ENCODE measurements at places on chromosomes 3 and 15.

DNA sequence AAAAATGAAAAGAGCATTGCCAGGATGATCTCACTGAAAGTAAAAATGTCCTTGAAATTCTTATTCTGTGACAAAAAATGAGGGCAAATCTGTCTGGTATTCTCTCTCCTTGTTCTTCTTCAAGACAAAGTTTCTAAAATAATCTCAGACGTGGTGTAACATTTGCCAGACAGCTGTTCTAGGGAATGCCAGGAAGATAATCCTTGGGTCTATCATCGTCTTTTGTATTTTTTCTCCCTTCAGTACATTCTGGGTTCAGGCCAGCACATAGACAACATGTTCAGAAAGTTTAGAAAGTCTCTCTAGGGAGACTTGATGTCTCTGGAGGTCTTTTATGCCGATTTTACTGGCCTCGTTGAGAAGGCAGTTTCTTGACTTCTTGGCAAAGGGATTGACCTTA lies 121.2 kb upstream of the HES1 start:
- no peak for DNase-seq

DNA sequence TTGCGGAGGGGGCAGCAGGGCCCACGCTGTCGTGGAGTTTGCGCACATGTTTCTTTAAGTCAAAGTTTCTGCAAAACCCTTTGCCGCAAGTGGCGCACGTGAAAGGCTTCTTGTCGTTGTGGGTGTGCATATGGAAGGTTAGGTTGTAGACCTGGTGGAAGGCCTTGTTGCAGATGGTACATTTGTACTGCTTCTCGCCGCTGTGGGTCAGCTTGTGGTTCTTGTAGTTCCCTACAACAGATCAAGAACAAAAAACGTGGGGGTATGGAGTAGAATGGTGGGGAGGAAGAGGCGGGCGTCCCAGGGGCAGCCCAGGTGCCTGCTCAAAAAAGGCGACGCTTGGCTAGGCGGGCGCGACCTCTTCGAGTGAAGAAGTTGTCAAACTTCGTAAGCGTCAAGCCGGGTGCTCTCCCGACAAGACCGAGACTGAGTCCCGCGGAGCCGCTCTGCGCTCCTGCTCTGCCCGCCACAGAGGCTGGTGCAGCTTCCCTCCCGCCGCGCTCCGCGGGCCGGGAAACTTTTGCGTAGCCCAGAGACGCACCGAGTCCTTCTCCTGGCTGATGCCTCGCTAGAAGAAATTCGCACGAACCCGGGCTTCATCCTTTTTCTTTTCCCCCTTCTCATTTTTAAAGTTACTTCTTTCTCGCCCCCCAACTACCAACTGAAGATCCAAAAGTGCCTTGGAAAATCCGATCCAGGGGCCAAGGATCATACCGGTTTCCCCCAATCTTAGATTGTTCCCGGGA lies 3.1 kb downstream of the FEZF2 start:
- DNase-seq = no peak

DNA sequence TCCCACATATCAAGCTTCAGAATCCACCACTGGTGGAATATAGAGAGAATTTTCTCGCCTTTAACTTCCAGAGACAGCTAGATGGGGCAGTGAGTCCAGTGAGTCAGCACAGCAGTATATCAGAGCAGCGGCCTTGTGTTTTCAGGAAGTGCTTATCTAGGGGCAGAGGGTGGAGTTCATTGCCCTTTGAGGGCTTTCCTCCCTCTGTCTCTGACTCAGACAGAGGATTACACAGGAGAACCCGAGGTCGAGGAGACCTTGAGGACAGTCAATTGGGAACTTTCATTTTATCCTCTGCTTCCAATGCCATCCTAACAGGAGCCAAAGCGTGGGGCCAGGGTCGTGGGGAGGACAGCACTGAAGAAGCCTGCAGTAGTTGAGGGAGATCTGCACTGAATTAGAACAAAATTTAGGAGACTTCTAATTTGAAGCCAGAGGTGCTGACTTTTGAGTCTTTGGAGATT lies 109.6 kb upstream of the UMPS start:
- DNase-seq = no peak

DNA sequence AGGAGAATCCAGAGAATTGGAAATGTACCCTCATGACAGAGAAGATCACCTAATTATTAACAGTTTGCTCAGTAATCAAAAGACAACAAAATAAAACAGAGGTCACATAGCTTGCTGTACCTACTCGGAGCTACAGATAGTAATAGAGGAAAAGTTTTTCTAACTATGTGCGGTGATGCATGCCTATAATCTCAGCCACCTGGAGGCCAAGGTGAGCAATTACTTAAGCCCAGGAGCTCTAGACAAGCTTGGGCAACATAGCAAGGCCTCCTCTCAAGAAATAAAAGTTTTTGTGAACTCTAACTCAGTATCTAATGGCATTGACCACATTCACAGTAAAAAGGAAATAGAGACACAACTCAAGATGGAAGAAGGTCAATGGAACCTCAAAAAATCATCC lies 243.6 kb downstream of the ATP8B4 start:
- no peak for DNase-seq
